Left kidney (tissue), 8 donors: ENCODE measurements at places on chromosomes 6 and 20. TPM values are rescaled to one million over a fixed set of nuclear protein-coding genes. Genes with fewer than 3 reads are reported as not detected.

The ECT2L gene
- polyA plus RNA-seq = 0.55 TPM

The FUT9 gene
- 7.8 TPM for polyA plus RNA-seq

The CDH4 gene
- 7.3 TPM for polyA plus RNA-seq

The TTLL9 gene
- polyA plus RNA-seq = 5.5 TPM

The MRPS26 gene
- polyA plus RNA-seq = 48.0 TPM

The FAM217A gene
- 3.9 TPM for polyA plus RNA-seq

The LY6G6F gene
- polyA plus RNA-seq = 0.32 TPM

The VSX1 gene
- polyA plus RNA-seq = not detected

DNA sequence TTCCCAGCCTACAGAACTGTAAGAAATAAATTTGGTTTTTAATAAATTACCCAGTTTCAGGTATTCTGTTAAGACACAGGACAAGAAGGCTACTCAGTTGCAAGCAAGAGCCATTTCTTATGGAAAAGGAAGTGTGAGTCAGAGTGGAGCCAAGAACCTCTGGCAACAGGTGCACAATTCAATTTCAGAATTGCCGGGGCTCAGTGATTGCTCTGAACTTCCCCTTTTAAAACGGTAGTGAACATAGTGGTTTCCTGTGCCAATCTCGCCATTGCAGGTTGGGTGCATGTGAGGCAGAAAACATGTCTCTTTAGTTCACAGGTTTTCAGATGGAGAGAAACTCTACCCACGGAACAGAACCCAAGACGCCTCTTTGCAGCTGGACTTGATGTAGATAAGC is 16.4 kb downstream of the PIGT start:
- no peak for DNase-seq

- DNase-seq = no peak
Observed at GRCh38 chr6:26332408-26332807, 32.6 kb upstream of the BTN3A2 start.

DNA sequence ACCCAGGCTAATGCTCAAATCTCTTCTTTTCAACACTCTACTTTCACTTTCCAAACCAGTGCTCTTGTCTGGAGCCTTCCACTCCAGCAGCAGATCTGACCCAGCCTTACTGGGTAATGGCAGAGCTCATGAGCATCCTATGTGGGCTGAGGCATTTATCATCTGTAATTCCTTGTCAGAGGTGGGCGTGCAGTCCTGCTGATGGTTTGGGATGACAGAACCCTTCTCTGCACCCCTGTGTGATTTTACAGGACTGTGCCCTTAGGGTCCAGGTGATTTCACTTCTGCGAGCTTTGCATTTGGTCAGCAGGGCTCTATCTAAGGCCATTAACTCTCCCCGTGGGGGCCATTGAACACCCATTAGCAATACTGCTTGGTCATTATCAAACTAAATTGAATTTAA is 55.4 kb downstream of the LAMA4 start:
- DNase-seq = no peak

DNA sequence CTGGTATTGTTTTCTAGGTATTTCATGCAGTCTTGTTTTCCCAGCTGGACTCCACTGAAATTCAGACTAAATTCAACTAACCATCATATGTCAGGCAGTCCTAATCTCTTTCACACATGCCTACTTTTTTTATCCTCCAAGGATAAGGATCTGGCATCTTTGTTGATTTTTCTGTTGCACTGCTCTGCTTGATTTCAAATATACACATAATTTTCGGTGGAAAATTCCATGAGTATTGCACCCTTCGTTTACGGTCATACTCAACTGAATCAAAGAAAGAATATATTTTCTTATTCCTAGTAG is 64.8 kb upstream of the UNC93A start:
- DNase-seq = no peak

DNA sequence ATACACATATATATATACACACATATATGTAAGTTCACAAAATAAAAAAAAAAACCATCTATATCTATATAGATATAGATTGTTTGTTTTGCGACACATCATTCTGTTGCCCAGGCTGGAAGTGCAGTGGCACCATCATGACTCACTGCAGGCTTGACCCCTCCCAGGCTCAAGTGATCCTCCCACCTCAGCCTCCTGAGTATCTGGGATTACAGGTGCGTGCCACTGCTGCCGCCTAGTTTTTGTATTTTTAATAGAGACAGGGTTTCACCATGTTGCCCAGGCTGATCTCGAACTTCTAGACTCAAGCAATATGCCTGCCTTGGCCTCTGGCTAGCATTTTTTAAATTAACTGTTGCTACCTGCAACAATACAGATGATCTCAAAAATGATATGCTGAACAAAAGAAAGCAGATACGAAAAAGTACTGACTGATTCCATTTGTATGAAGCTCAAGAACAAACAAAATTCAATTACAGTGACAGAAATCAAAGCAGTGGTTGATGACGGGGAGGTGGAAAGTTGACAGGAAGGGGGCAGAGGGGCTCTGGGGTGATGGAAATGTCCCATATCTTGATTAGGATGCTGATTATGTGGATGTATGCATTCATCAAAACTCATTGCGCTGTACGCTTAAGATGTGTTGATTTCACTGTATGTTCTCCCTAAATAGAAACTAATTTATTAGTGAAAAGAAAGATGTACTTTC is 49.6 kb downstream of the ATXN1 start:
- no peak for DNase-seq

- DNase-seq = no peak
Observed at GRCh38 chr6:42224222-42225028, 6.8 kb upstream of the MRPS10 start.

DNA sequence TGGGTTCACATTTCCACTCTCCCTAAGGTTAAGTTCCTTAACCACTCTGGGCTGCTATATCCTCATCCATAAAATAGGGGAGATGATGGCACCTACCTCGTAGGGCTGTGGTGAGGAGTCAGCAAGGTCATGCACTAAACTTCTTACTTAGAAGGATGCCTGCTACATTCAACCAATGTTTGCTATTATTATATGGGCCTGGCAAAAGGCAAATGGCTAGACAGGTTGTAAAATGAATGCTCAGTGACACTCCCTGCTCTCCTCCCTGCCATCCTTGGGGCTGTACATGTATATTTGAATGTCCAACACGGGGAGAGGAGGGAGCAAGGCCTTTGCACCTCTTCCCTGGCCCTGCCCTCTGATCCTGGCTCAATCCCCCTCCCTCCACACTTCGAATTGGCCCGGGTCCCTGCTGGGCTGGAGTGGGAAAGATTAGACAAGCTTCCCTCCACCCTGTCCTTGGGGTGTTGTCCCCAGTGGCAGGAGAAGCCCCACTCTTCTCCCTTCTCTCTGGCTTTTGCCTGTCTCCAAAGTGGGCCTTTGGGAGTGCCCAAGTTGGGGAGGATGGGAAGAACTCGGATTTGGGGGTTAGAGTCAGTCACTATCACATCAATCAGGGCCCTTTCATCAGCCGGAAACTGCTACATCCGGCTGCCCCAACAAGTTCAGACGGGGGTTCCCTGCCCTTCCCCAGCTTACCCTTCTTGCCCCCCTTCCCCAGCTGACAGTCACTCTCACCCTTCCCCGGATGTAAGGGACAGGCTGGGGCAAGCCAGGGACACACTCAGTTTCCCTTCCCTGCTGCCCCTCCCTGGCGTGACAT is 36.3 kb upstream of the VEGFA start:
- no peak for DNase-seq

DNA sequence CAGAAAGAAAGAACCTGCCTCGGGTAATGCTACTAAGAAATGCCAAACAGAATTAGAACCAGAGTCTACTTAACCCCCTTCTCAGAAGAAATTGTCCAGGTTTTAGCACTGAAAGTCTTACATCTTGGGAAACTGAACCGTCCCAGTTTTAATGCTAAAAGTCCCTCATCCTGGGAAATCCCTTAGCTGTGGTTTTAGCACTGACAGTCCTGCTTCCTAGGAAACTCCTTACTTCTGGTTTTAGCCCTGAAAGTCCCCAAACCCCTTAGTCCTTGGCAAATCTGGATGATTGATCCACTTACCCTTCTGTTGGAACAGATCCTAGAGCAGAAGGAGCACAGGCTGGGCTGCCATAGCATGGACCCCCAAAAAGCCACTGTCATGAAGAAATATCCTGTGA is 4.8 kb upstream of the TMEM14A start:
- no peak for DNase-seq

GRCh38 chr6:66558189-66558588 is 851.2 kb upstream of the EYS start:
- no peak for DNase-seq

GRCh38 chr6:69379518-69379917 is 417.3 kb downstream of the LMBRD1 start:
- no peak for DNase-seq

DNA sequence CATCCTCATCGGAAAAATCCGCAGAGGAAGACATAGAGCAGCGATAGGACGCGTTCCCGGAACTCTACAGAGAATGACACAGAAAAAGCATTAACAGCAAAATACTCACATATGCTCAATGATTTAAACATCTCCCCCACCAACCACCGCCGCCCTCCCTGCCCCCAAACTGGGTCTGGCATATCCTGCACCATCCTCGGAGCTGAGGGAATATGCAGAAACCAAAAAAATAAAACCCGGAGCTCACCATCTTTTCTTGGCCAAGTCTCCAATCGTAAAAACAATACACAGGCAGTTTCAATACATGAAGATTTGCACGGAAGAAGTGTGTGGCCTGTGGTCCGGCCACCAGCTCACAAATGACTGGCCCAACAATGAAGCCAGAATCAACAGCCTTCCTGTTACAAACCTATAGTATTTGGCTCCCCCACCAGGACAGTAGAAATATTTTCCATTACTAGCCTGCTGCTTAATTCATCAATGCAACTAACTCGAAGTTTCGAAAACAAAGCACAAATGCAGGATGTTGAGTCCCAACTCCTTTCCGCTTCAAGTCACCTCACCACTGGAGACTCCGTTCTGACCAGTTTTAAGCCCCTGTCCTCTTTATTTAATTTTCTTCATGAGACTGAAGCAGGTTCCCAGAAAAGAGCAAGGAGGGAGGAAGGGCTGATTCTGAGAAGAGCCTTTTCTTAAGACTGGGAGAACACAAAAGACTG is 103.2 kb upstream of the BEND6 start:
- peak; percentile 80 for DNase-seq

DNA sequence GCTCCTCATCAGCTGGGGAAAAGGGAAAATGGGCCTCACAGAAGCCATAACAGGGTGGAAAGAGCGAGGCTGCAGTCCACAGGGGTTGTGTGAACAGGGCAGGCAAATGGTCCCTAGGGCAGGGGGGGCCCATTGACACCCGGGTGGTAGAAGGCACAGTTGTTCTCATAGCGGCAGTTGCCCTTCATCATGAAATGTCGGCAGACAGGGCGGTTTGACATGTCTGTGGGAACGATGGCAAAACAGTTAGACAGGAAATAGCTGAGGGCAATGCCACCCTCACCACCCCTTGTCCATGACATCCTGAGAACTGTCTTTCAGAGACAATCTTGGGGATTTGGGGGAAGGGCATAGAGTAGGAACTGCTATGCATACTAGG is 15.6 kb downstream of the PPP1R10 start:
- no peak for DNase-seq

- no peak for DNase-seq
Observed at GRCh38 chr6:116072368-116072767, 11.7 kb upstream of the FRK start.

GRCh38 chr20:36312724-36313441 is 6.7 kb downstream of the DLGAP4 start:
- DNase-seq = no peak

GRCh38 chr6:166648846-166649245 is 21.8 kb upstream of the RPS6KA2 start:
- no peak for DNase-seq

DNA sequence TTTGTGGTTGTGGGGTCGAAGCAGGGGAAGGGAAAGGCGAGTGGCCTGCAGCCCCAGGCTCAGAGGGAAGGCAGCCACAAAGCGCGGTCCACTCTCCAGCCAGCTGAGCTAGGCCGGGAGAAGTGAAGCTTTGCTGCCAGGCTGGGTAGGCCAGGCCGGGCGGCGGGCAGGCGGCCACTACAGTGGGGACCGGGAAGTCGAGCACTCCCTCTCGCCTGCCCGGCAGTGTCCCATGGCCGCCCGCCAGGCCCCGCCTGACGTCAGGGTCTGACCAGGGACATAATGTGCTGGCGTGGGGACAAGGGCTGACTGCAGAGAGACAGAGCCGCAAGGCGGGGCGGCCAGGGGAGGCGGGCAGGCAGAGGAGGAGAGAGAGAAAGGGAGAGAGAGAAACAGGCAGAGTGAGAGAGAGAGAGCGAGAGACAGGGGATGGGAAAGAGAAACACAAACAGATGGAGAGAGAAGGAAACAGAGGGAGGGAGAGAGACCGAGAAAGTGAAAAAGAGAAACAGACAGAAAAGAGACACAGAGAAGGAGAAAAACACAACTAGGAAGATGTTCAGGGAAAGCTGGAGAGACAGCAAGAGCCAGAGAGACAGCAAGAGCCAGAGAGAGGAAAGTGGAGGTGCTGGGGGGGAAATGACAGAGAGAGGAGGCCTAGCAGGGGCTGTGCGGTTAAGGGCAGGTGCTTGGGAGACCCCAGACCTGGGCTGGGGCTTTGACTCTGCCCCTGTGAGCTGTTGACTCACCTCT is 94.5 kb upstream of the PTPN1 start:
- DNase-seq = peak; percentile 77
